ENCODE measurements at places on chromosomes 16 and 17.

DNA sequence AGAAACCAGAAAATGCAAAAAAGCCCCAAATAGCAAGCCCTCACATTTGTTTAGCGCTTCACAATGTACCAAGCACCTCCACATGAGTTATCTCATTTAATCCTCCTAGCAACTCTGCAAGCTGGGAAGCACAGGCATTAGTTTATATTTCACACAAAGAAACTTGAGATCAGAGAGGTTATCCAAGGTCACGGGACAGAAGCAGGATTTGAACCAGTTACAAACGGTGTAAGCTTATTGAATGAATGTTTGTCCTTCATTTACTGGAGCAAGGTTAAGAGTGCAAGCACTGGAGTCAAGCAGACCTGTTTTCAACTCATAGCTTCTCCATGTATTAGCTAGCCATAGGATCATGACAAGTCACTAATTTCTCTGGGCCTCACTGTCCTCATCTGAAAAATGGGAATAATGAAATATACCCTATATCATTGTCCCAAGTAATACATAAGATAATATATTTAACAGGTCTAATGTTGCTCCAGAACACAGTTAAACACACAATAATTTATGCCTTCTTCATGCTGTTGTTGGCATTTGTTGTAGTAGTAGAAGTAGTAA is 6.1 kb upstream of the HLF start:
- no peak for DNase-seq

DNA sequence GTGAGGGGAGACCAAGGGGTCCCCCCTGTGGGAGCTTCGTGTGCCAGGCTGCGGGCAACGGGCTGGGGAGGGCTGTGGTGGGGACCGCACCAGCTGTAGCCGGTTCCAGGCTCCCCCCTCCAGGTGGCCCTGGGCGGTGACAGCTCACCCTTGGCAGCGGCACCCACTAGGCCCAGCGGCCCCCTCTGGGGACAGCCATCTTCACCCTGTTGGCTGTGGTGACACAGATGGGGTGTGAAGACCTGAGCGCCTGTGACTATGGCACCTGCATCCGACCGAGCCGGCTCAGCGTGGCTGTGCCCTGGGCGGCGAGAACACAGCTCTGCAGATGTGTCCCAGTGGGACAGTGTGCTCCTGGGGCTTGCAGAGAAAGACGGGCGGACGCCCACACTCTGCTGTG is 1.1 kb upstream of the C1QTNF8 start:
- no peak for DNase-seq

DNA sequence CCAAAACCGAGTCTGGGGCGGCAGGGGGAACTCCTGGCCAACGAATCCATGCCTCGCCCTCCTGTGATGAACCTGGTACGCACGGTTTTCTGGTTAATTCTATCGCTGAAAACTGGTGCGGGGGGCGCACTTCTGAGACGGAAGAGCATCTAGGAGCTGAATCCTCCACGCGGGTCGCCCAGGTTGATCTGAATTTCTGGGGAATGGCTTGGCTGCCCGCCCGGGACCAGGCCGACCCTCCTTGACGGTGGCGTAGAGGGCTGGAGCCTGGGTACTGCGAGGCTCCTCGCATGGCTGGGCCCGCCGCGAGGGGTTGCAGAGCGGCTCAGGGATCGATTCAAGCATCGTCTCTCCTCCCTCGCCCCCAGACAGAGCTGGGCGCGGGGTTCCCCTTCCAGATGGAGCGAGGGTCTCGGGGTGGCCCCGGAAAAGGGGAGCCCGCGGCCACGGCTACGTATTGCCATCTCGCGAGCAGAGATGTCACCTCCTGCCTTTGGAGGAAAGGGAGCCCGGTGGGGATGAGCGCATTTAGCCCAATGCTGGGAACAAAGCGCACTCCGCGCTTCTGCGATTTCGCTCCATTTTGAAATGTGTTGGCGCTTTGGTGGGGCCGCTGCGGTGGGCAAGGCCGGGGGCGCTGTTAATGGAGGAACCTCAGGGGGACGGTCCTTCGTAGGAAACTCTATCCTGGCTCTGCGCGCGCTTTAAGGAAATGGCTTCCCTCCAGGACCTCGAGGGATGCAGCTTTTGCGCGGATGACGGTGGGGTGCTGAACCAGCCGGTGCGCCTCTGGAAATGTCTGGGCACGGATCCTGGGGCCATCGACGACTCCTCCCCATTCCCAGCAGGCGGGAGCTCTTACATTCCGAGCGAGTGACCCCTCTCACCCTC is 2.7 kb downstream of the MAPT start:
- DNase-seq, result no peak

DNA sequence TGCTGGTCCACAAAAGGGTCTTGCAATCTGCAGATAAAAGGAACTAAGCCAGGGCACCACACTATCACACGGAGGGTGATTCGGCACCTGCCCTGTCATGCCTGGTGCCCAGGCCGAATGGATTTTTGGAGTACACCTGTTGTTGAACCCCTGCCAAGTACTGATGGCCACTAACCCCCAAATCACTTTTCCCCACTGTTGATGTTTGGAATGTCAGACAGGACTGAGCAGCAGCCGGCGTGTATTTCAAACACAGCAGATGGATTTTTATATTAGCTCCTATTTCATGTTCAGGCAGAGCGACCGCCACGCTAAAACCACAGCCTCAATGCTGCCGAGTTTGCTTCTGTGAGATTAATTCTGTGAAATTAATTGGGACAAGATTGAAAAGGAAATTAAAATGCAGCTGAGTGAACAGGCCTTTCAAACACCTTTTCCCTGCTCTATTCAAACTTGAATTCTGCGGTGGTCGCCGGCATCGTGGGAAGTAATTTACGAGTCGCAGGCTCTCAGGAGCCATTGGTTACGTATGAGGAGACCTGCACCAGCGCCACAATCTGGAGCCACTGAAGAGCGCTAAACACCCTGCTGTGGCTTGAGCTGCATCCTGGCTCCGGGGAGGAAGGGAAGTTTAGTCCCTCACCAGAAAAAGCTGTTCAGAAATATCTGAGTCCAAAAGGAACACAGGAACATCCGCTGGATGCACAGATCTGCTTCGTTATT is 48.5 kb downstream of the SNX11 start:
- DNase-seq, result no peak

DNA sequence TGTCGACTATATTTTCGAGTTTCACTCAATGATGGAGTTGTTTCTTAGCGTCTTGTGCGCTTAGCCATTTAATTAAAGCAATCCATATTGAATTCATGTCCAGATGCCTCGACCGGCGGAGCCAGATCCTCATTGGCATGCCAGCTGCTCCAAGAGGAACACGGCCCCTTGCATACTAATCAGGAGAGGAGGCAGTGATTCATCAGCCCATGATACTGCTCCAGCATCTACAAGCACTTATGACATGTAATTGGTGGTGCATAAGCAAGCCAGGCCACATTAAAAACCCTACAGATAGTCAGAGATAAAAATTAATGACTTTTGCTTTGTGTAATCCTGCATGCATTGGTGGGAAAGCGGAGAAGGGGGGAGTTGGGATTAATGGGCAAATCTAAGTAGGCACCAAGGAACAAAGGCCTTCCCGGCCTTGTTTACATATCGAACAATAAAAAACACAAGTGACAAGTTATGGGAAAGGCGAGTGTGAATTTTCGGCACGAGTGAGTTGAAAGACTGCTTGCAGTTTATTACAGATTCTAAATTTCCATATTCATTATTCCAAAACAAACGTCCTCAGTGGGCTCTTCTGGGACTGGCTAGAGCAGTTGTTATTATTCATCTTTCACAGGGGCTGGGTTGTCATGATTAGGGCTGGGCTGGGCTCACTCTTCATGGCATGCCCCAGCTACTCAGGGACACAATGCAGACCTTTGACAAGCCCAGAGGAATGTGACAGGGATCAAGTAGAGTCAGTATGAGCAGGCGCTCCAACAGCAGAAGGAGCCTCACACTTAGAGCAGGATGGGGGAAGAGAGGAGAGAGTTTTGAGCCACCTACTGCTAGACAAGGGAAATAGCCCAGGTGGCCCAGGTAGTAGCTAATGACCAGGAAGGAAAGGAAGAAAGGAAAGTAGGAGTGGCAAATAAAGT is 281.7 kb upstream of the ZFHX3 start:
- no peak for DNase-seq
